ENCODE measurements at places on chromosomes 2 and 18.
A peak's percentile ranks its signal among the peaks of the same experiment; 100 is the strongest.

DNA sequence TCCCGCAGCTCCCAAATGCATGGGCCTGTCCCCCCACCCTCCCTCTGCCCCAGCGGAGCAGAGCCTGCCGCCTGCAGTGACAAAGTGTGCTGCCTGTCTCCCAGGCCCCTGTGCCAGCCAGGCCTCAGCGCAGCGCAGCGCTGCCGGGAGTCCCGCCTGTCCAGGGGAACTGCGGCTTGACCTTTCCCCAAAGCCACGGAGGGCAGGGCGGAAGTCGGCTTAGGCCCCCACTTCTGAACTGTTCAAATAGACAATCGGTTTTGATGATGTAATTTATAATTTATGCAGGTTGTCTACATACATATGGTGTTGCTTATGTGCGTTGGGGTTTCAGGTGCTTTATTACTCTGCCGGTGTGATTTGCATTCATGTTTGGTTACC, 7.1 kb downstream of the GBX2 start:
- no peak for DNase-seq

GRCh38 chr2:63692002-63692606, 103.3 kb downstream of the MDH1 start:
- DNase-seq, result peak; percentile 25

DNA sequence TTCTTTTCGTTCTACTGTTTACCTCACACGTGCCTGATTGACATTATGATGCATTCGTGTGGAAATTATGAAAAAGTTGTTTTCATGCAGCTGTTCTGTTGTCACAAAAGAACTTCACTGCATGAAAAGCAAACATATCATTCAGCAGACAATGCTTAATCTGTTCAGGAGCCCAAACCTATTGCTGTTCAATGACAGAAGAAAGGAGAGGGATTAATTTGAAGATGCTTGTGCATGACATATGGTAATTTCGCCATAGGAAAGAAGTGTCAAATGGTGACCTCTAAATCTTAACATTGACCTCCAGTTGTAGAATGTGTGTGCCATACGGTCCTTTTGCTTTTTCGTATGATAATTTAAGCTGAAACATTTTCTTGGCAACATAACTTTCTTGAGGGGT, 124.5 kb downstream of the WDR7 start:
- DNase-seq, result no peak

- no peak for DNase-seq
These were observed 328.6 kb downstream of the ETAA1 start for GRCh38 chr2:67725731-67726130.

GRCh38 chr2:74566754-74567085, 12.2 kb downstream of the DOK1 start:
- DNase-seq, result peak; percentile 78

GRCh38 chr2:238601433-238602222, 174.9 kb downstream of the ASB1 start:
- no peak for DNase-seq

- DNase-seq, result no peak
These were observed 123.0 kb upstream of the SLC39A10 start for GRCh38 chr2:195533771-195534642.

GRCh38 chr2:44680424-44680971, 261.0 kb upstream of the SIX3 start:
- no peak for DNase-seq

DNA sequence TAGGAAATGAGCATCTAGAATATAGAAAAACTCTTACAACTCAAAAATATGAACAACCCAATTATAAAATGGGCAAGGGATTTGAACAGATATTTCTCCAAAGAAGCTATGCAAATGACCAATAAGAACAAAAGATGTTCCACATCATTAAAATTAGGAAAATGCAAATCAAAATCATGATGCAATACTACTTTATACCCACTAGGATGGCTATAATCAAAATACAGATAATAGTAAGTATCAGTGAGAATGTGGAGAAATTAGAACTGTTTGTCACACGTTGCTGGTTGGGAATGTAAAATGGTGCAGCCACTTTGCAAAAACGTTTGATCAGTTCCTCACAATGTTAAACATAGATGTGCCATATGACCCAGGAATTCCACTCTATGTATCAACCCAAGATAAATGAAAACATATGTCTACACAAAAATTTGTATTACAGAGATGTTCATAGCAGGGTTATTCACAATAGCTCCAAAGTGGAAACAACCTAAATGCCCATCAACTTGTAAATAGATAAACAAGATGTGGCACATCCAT, 558.4 kb downstream of the SLC4A3 start:
- no peak for DNase-seq

- no peak for DNase-seq
These were observed 33.0 kb downstream of the PDK1 start for GRCh38 chr2:172588931-172589330.

DNA sequence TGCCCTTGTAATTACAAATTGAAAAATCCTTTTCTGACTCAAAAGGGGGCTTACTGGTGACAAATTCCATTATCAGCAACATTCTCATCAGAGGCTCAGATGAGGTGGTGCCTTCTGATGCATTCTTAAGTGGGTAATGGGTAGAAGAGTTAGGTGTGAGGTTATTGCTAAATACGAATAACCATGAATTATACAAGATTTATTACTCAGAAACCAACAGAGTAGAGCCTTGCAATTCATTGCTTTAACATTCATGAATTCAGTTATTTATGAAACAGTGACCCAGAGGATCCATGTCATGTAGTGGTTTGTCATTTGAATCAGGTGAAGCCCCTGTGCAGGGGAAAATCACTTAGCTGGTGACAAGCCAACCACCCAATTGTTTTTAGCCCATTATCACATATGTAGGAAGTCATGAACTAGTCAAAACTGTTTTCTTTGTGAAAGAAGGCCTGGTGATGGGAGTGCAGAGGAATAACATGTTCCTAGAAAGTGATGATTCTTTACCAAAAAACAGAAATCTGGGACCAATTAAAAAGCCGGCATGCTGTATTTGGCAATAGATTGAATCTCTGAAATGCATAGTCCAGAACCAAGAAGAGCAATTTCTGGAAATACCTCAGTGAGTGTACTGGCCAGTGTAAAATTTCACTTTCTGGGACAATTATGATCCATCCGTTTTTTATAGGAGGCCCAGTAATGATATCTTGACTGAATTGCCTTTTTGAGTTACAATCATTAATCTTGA, 70.2 kb downstream of the CRIM1 start:
- DNase-seq, result no peak

DNA sequence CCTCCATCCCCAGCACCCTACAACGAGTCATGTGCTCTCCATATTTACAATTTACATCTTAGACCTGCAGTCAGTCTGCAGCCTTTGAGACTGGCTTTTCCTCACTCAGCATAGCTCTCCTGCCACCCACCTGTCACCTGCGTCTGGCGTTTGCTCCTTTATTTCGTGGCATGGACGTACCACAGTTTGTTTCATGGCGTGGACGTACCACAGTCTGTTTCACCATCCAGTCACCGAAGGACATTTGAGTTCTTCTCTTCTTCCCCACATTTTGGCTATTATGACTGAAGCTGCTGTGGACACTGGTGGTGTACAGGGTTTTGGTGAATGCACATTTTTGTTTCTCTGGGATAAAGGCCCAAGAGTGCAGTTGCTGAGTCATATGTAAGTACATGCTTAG, 141.8 kb upstream of the CTDP1 start:
- no peak for DNase-seq

DNA sequence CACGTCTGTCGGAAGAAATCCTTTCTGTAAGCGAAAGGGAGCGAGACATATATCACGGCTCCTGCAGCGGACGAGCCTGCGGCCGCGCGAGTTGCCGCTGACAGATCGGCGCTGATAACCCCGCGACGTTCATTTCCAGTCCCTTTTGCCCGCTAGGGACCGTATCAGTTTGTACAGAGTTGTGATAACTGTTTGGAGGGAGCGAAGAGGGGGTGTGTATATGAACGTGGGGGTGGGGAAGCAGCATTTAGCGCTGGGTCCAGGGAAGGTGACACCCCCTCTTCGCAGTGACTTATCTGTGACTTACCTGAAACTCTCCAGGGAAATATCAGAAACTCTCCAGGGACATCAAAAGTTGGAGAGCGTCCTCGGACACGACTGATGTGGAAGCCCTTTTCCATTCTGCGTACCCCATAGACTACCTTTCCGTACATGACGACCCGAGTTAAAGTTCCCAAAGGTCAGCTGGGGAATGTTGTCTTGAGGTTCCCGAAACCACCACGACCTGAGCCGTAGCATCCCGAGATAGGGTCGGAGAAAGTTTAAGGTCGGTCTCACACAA, 948 bp upstream of the GATA6 start:
- peak; percentile 16 for DNase-seq

DNA sequence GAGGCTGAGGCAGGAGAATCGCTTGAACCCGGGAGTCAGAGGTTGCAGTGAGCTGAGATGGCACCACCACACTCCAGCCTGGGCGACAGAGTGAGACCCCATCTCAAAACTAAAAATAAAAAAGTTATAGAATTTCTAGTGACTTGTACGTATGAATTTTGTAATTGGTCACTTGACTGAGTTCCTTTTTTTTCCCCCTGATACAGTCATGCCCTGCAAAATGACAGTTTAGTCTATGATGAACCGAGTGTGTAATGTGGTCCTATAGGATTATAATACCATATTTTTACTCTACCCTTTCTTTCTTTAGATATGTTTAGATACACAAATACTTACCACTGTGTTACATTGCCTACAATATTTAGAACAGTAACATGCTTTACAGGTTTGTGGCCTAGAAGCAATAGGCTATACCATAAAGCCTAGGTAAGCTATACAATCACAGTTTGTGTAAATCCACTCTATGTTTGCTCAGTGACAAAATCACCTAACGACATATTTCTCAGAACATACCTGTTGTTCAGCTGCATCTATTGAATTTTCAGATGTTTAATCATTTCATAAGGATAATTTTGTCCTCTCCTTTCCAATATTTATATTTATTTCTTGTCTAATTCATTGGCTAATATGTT, 25.4 kb downstream of the SOCS6 start:
- DNase-seq, result no peak

DNA sequence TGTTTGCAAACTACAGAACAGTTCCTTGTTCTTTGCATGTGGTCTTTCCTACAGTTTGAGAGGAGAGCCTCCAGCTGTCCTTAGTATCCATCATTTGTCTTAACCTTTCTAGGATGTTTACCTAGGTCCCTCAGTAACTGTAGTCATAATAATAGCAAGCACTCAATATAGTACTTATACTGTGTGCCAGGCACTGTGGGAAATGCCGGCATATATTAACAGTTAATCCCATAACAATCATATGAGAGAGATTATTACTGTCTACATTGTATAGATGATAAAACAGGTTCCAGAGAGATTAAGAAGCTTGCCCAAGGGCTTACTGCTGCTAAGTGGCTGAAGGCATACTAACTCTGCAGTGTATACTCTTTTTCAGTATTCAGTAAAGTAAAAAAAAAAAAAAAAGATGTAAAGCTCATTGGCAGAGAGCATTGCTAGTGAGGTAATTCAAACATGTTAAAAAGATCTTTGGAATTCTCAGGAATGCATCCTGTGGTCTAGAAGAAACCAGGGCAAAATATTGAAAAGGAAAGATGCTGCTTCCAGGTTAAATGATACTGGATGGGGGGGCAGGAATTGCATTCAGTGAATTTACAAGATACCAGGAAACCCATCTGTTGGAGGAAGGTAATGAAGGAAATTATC, 72.3 kb downstream of the SPTBN1 start:
- DNase-seq, result no peak

DNA sequence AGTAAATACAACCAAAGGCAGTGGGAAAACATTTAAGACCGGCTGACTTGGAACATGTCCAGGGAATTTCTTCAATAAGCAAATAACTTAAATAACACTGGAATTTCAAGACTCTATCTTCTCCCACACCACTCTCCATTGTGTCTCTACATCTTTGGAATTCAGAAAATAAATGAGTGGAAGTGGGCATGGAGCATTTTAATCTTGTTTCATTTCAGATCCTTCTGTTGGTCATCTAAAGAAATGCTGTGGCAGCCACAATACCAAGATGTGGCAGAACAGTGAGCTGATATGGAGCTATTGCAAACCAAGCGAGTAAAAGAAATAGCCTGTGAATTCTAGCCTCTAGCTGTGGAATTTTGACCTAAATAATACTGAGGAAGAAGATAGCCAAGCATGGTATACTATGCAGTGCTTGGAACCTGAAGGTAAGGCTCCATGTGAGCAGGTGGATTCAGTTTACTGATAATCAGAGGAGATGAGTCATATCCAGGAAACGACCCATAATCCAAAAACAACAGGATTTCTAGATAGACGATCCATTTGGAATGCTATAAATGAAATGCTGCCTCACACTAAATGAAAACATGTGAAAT, 157.1 kb upstream of the SCN7A start:
- peak; percentile 84 for DNase-seq

GRCh38 chr2:160245614-160246155, 45.6 kb upstream of the ITGB6 start:
- no peak for DNase-seq

DNA sequence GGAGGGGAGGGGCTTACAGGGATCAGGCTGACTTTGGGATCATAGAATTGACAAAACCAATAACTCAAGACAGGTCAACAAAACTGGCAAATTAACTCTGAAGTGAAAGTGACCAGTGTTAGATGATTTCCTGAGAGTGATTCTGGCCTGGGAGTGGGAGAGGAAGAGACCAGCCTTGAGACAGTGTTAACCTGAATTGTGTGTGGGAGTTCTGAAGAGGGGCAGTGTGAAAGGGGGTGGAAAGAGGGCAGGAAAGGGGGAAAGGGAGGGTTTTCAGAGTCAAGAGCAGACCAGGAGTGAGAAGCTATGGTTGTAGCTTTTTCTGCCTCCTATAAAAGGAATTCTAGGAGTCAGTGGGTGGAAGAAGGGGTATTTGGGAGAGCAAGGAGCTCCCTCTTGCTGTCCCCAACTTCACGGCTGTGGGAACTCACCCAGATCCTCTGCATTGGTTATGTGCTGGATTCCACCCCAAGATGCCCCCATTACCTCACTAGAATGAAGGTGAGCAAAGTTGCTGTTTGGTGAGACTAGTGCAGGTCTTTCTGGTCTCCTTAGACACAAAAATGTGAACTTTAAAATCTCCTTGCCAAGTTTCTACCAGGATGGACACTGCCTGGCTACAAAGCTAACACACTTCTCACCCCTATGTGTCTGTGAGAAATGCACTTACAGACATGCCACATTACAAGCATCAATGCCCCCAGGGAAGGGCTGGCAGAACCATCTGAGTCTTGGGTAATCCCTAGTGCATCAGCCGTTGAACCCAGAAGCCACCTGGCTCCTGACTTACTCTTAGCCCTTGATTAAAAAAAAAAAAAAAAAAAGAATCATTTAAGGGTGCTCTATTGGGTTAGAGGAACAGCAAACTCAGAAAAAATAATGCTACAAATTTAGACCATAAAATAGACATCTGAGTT, 61.6 kb downstream of the BMP10 start:
- DNase-seq, result peak; percentile 69
